ENCODE measurements at places on chromosomes 6 and 20.
A peak's percentile ranks its signal among the peaks of the same experiment; 100 is the strongest.

DNA sequence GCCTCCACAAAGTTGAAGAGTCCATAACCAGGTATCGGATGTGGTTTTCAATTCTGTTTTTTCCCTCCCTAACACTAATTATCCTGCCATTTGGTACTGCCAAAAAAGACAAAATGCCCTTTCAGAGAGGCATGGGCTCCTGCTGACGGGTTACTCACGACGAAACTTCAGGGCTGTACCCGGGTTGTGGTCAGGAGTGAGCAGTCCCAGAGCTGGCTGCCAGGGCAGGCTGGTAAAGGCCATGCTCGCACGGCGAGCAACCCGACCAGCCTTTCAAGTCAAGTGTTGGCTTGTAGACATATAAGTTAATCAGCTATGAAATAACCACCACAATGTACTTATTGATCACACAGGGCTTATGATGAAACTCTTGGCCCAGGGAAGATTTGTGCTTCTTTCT is 152.5 kb downstream of the FOXC1 start:
- no peak for DNase-seq

DNA sequence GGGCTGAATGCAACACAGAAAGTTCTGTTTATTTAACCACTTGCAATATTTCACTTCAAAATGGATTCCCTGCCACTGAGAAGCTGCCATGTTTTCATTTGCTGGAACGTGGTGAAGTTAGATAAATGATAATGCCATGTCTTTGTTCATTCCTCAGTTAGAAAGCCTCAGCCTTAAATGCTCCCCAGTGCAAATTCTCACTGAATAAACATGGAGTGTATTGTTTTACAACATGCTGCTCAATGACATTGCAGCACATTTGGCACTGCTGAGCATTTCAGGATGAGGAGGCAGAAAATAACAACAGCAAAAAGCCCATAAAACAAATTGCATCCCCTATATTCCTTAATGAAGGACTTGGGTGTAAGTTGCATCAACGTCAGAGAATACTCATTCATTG is 913.8 kb upstream of the FLRT3 start:
- DNase-seq, result no peak

DNA sequence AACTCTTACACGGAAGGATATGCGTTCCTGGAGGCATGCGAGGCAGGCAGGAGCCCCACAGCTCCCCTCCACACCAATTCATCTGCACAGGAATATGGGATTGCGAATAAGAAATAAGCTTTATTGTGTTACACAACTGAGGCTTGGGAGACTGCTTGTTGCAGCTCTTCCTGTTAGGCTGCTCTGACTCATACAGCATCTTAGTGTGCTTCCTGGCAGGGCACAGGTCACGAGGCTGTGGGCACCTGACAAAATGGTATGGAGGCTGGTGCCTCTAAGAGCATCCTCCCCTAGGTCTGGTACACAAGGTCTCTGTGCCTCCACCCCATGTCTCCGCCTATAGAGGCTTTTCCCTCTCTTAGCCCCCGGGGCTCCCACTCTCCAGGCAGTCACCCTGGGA is 6.8 kb downstream of the SLC22A3 start:
- DNase-seq, result no peak

DNA sequence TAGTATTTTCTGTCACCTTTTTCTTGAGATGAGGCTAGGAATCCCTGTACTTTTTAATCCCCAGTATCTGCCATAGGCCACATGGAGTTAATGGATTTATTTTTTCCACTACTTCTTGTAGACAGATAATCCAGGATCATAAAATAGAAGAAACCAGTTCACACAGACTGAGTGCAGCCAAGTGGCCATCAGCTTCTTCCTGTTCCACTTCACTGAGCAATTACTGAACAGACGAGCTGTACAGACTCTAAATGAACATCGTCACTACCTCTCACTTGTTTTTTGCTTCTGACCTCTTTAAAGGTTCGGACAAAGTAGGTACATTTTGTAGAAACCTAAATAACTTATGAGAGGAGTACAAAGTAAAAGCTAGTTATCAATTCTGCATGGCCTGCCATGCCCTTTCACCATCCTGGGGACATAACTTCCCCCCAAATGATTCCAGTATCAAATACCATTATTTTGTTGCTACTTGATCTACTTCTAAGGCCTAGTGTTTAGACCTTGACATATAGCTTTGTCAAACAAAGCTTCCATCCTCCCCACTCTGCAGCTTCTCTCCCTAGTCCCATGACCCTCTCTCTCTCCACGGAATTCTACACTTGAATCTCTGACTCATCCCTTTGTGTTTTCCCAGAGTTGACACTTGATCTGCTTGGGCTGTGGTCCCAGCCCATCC is 34.4 kb upstream of the ARHGAP18 start:
- no peak for DNase-seq

- DNase-seq, result no peak
Observed at GRCh38 chr6:107956181-107956580, 1.8 kb downstream of the SEC63 start.

GRCh38 chr20:43515628-43516027 is 8.1 kb downstream of the L3MBTL1 start:
- no peak for DNase-seq

DNA sequence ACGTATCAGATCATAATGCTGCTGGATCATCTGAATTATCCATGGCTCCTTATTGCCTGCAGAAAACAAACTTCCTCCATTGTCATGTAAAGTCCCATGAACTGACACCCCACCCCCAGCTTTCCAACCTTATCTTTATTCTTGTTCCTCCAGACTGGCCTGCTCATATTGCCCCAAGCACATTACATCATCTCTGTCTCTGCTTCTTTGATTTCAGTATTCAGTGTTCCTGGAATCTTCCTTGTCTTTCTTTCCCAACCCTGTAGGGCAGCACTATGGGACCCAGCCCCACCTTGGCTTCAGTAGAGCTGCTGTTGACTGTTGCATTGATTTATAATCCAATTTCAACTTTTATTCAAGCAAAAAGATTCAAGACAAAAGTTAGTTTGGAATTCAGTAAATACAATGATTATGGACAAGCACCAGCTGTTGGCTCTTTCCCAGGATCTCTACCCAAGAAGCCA is 187.5 kb upstream of the ECI2 start:
- DNase-seq, result no peak

- DNase-seq, result no peak
Observed at GRCh38 chr6:167349631-167350274, 24.9 kb downstream of the TTLL2 start.

- no peak for DNase-seq
Observed at GRCh38 chr6:64014595-64014994, 379.0 kb downstream of the PHF3 start.

DNA sequence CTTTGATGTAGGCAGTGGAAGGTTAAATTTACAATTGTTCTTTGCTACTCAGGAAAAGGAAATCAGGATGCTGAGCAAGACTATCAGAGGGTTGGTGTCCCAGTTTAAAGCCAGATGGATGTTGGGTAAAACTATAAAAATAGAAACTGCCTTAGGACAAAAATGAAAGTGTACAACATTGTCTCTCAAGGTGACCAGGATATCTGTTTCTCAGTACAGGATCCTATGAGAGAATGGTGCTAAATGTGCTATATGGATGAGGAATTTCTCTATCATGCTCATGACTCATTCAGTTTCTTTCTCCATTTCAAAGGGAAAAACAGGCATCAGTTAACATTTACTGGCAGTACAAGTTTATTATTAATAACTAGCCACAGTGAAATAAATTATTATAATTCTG is 534.2 kb upstream of the GJE1 start:
- DNase-seq, result no peak

DNA sequence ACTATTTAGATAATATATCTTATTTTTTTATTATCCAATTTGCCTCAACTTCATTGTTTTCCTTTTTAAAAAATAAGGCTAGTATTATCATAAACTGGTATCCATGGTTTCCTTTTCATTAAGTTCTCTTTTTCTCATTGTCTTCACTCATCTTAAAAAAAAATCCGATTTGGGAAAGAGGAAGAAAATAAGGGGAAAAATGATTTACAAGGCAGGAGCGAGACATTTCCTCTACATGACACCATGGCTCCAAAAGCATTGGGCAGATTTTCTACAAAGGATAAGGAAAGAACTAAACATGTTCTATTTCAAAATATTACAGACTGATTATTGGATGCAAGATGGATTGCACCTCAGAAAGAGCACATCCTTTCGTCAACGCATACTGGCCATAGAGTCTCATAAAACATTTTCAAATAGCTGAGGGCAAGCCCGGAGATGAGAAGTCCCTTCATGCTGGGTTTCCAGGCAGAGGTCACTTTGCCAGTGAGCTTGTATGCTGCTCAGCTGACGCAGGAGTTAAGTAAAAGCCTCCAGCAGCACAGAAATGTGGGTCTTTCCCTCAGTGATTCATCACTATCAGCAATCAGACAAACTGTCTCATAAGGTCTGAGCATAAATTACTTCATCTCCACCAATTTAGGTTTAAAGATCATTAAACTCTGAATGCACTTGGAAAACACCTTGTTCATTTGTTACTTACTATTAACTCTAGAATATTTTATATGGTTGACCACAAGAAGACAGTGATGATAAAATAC is 129.0 kb upstream of the TNFAIP3 start:
- no peak for DNase-seq

GRCh38 chr6:70668499-70668812 is 773 bp downstream of the SMAP1 start:
- no peak for DNase-seq

GRCh38 chr6:154537511-154538325 is 27.2 kb upstream of the CNKSR3 start:
- DNase-seq, result no peak

DNA sequence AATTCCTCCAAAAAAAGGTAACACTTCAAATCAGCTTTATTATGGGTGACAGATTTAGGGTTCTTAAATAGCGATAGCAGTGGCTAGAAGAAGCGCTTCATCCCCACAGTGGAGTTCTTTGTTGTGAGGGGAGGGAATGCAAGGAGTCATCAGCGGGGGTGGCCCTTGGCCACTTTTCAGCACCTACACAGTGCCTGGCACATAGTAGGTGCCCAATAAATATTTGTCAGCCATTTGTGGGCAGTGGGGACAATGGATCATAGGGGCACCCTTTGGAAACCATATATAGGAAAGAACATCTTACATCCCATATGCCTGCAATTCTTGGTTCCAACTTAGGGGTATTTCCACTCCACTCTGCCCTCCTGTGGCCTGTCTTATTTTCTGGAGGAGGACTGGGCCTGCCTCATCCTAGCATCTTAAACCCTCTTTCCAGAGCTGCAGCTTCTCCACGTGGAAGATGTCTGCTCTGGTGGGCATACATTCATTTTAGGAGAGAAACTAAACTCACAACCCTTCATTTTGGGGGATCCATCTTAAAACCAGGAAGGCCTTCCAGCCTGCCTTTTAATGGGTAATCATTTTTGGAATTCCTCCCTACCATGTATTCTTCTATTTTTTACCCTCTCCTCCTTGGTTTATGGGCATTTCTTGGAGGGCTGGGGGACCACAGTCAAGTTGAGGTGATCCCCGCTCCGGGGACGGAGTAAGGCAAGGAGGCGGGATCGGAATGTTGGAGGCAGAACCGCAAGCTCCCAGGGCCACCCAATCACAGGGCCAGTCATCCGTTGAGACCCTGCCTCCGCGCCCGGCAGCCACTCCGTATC is 2.6 kb upstream of the GPSM3 start:
- no peak for DNase-seq

- DNase-seq, result no peak
Observed at GRCh38 chr20:53354314-53354713, 239.3 kb downstream of the ZNF217 start.

- DNase-seq, result no peak
Observed at GRCh38 chr6:85416766-85417165, 33.1 kb upstream of the NT5E start.

DNA sequence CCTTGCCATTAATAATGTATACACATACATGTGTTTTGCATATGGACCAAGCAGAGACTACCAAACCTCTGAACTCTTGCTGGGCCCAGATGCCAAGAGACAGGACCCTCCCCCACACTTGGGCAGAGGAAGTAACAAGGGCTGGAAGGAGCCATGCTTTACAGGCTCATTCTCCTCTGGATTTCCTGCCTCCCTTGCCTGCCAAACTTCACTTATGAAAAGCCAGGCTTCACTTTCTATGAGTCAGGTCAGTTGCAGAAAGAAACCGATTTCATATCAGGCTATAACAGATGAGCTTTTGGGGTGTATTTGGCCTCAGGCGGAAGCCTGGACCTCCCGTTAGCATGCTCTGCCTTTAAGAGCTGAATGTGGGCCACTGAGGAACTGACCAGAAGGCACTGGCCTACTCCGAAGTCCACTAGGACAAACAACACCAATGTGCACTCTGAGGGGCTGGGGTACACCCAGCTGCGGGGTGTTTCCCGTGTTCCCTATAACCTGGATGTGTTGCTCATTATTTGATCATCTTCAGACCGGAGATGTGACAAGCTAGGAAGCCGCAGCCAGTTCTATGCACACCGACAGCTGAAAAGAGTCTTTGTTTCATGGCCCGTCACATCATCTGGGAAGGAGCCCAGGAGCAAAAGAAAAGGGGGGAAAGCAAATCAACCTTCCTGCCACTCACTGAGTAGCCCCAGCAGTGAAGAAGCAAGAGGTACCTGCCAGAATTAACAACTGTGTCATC is 28.5 kb downstream of the HAO1 start:
- no peak for DNase-seq

DNA sequence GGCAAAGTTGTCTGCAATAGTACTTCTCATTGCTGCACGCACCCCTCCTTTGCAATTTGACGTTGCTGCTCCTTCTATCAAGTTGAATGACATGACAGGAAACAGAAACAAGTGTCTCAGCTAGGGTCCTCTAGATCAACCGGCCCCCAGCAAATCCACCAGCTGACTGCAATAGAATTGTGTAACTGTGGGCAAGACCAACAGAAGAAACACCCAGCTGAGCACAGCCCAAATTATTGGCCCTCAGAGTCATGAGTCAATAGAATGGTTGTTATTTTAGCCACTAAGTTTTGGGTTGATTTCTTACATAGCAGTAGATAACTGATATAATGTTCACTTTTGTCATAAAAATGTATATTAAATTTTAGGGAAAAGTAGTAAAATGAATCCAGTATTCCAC is 202.7 kb downstream of the MAFB start:
- DNase-seq, result no peak

- no peak for DNase-seq
Observed at GRCh38 chr6:71888756-71889340, 2.5 kb downstream of the RIMS1 start.

DNA sequence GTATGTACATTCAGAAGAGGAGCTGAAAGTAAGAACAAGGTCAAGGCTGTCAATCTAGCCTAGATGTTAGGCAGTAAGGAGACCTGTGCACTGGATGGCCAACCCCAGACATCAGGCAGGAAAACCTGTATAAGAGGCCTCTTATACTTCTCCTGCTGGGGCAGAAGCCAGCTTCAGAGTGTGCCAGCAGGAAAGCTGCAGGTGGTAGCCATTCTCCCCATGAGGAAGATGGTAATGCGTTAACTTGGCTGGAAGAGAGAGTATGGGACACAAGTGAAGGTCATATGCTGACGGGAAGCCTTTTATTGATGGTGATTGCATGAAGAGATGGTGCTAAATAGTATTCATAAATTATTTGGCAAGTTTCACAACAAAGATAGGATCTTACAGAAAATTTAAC is 20.6 kb downstream of the NHLRC1 start:
- no peak for DNase-seq

- DNase-seq, result peak; percentile 10
Observed at GRCh38 chr6:159788753-159789376, 537 bp downstream of the TCP1 start.

- no peak for DNase-seq
Observed at GRCh38 chr6:75935473-75935793, 137.0 kb downstream of the IMPG1 start.

Measured in stimulated activated effector memory CD8-positive, alpha-beta T cell treated with anti-CD3 and anti-CD28 coated beads, Interleukin-12 subunit alpha, Interleukin-12 subunit beta, amount 100 ng/mL, for 72 hours (primary cell).